ENCODE measurements at places on chromosomes 13 and 19.

GRCh38 chr13:81577601-81578195 lies 1236.8 kb upstream of the SPRY2 start:
- DNase-seq: no peak

GRCh38 chr13:44415815-44416214 lies 42.2 kb downstream of the SERP2 start:
- no peak for DNase-seq

GRCh38 chr19:7492558-7492957 lies 3.7 kb upstream of the PEX11G start:
- no peak for DNase-seq

DNA sequence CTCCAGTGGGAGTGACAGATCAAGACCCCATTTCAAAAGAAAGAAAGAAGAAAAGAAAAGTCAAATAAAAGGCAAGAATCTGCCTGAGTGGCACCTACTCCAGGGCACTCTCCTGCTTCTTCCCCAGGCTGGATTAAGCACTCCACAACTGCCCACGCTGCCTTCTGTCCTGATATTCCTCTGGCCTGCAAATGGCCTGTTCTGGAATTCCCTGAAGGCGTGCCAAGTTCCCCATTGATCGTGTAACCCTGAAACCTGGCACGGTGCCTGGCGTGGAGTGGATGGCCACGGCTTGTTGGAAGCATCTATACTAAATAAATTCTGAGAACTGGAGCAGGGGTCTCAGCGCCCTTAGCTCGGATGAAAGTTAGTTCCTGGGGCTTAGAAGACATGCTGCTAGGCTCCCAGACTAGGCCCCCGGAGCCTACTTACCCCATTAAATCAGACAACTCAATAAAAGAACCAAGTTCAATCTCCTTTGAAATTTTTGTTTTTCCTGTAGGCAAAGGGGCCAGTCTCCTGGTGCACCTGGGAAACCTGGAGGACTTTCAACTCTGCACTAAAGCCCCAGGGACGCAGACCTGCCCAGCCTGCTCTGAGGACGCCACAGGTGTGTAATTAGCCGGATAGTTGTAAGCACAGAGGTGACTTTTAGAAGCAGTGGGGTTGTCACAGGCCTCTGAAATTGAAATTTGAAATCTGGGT lies 21.9 kb downstream of the ANKRD27 start:
- no peak for DNase-seq

GRCh38 chr13:40432018-40432978 lies 234.1 kb downstream of the FOXO1 start:
- no peak for DNase-seq

DNA sequence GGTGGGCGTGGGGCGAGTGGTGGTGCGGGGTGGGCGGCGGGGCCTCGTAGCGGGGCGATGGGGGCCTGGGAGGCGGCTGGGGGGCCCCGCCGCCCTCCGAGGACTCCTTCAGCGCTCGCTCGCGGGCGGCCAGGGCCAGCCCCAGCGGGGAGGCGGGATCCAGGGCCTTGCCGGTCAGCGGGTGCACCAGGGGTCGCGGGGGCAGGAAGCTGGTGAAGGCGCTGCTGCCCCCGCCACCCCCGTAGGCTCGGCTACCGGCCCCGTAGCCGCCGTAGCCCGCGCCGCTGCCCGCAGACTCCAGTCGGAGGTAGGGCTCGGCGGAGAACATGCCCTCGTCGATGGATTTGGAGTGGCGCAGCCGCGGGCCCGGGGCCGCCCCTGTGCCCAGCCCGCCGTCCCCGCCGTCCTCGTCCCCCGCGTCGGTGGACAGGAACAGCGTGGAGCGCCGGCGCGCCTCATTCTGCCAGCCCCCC lies 18.6 kb downstream of the C19orf81 start:
- DNase-seq: no peak
